GM23338 (cell line): ENCODE measurements at places on chromosomes 7 and 10.

GRCh38 chr10:93580828-93581227 is 14.4 kb downstream of the FFAR4 start:
- DNase-seq = peak; percentile 72

GRCh38 chr7:5758286-5758685 is 23.2 kb downstream of the RNF216 start:
- no peak for DNase-seq

DNA sequence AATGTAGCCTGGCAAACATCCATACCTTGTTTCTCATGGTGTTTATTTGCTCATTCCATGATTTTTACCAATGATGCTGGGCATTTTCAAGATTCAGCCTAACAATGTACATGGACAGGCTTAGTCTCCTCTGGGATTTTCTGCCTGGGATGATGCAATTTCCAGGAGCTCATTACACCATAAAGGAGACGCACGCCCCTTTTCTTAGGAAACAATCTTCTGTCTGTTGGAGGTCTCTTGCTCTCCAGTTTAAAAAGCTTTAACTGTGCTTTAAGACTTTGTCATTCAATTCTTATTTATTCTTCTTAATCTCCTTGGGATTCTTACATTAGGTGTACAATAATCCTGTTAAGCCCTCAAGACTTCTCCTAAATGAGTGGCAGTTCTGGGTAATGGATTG is 150.3 kb upstream of the NRP1 start:
- peak; percentile 46 for DNase-seq

DNA sequence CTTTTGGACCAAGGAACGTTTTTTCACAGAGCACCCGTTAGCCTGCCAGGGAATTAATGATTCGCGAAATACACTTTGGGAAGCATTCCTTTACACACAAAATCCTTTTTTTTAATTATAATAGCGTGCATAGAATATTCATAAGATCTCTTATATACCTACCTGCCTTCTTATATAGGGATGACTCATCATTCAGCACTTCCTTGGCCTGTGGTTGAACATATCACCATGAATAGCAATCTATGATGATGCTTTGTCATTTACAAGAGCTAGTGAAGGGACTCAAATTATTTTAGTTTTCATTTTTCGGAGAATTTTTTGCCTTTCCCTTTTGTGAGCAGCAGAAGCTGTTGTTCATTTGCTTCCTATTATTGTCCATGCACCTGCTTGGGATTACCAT is 97.0 kb downstream of the CDH23 start:
- DNase-seq = no peak

- DNase-seq = no peak
Observed at GRCh38 chr7:48118041-48118440, 29.0 kb downstream of the UPP1 start.

GRCh38 chr10:78687626-78688025 is 381.1 kb upstream of the ZMIZ1 start:
- no peak for DNase-seq

DNA sequence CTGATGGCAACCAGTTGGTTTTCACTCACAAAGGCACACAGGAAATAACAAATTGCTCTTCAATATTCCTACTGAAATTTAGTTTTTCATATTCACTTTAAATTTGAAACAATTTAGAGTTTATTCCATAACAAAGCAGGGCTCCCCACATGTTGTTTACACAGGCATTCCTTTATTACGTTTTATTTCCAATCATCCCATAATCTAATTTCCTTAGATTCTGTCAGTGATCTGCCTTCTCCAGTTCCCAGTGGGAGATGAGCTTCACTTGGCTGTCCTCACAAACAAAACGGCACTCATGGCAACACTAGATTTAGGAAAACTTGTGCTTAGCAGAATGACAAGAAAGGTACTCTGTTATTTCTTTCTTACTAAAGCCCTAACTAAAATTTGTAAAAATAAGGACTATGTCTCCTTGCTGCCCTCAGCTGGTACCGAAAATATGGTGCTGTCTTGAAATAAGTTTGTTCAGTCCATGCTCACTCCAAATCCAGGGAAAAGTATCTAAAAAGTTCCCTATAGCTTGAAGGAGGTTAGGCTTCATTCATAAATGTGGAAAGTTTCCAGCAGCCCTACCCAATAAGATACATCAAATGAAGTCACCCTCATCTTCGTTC is 23.0 kb downstream of the PHYH start:
- DNase-seq = no peak

- DNase-seq = no peak
Observed at GRCh38 chr7:13050703-13051102, 363.3 kb downstream of the ARL4A start.

- no peak for DNase-seq
Observed at GRCh38 chr10:124063750-124064603, 29.4 kb downstream of the CHST15 start.
